NT2/D1 (cell line): ENCODE measurements at places on chromosomes 7 and 10.
A peak's percentile ranks its signal among the peaks of the same experiment; 100 is the strongest.

- no peak for DNase-seq
These were observed 331.0 kb downstream of the PRPF18 start for GRCh38 chr10:13917791-13918190.

GRCh38 chr7:94643771-94644545, 12.0 kb downstream of the SGCE start:
- no peak for DNase-seq

GRCh38 chr10:70479626-70480238, 1.2 kb downstream of the PALD1 start:
- no peak for DNase-seq

- no peak for DNase-seq
These were observed 313.0 kb downstream of the WDR37 start for GRCh38 chr10:1369197-1369596.

GRCh38 chr7:77734659-77735421, 38.6 kb downstream of the RSBN1L start:
- no peak for DNase-seq

GRCh38 chr7:21028599-21028998, 241.9 kb upstream of the SP8 start:
- DNase-seq = peak; percentile 28

- no peak for DNase-seq
These were observed 514 bp downstream of the RADIL start for GRCh38 chr7:4883033-4883371.

DNA sequence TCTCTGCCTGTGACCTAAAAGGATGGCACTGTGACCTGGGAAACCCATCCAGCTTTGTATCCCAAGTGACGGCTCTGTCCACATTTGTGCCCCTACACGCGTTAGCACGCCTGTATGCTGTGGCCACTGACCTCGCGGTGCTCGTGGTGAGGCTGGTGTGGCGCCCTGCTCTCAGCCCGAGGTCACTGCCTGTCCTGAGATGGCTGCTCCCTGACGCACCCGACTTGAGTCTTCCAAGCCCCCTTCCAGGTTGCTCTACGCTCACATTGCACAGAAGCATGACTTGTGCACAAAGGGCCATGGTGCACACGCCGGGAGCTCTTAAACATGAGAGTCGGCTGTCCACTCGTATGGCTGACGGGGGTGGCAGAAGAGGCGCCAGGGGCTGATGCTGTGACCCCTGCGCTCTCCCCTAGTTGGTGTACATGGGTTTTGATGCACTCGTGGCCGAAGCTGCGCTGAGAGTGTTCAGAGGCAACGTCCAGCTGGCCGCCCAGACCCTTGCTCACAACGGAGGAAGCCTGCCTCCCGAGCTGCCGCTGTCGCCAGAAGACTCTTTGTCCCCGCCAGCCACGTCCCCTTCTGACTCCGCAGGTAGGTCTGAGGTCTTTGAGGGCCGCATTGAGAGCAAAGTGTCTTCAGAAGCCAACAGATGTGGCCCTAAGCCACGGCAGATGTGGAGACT, 33.5 kb downstream of the WDR86 start:
- no peak for DNase-seq

- DNase-seq = no peak
These were observed 30.2 kb downstream of the ALOX5 start for GRCh38 chr10:45404087-45404769.

- no peak for DNase-seq
These were observed 58.5 kb downstream of the OGDH start for GRCh38 chr7:44664780-44665461.

- no peak for DNase-seq
These were observed 9.2 kb downstream of the TAS2R60 start for GRCh38 chr7:143452495-143452894.

GRCh38 chr10:109769966-109770365, 153.3 kb downstream of the XPNPEP1 start:
- no peak for DNase-seq

GRCh38 chr10:113541549-113541927, 11.3 kb upstream of the HABP2 start:
- DNase-seq = no peak

DNA sequence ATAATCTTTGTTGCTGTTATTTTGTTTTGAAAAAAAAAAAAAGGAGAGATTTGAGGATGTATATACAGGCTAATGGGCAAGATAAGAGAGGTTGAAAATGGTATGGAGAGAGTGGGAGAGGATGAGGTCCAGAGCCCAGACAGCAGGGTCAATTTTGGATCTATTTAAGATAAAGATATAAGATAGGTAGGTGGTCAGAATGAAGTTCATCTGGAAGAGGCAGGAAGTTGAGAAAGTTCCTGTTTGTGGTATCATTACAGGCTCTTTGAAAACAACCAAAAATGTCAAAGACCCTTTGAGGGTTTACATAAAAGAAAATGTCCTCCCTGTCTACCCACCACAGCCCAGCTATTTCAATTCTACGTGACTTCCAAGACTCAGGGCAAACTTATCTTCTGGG, 7.5 kb downstream of the CEP41 start:
- no peak for DNase-seq

DNA sequence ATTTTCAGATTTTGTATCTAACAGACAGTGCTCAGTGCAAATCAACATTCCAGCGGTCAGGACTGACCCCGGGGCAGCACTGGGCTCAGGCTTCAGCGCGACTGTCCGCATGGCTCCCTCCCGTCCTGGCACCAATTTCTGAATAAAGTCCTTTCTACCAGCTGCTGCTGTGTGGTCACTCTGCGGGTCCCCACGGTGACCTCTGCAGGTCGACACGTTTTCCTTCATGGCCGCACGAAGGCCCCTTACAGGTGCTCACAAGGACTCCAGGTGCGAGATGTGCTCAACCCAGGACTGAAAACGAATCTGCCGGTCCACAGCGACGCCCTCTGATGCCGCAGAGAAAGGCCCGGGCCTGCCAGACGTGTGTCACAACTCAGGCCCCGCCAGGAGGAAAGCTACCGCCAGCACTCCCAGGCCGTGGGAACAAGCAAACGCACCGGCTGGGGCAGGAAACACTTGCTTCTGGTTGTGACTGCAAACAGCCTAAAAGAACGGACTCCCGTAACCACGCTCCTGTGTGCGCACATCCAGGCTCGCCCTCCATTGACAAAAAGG, 3.7 kb upstream of the UTF1 start:
- DNase-seq = no peak

DNA sequence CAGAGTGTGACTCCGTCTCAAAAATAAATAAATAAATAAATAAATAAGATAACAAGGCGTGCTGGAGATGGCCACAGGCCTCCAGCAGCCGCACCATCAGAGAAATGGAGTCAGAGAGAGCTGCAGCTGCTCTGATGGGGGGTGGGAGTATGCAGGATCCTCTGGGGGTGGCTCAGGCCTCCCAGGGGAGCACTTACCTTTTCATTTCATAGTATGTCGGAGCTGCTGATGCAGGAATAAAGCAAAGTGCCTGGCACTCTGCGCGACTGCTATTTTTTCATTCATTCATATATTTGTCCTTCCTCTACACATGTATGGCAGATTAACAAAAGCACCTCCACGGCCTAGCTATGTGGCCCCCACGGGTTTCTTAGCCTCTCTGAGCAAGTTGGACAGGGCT, 175.9 kb downstream of the CUX1 start:
- no peak for DNase-seq

GRCh38 chr7:28205506-28205905, 24.9 kb upstream of the JAZF1 start:
- no peak for DNase-seq

DNA sequence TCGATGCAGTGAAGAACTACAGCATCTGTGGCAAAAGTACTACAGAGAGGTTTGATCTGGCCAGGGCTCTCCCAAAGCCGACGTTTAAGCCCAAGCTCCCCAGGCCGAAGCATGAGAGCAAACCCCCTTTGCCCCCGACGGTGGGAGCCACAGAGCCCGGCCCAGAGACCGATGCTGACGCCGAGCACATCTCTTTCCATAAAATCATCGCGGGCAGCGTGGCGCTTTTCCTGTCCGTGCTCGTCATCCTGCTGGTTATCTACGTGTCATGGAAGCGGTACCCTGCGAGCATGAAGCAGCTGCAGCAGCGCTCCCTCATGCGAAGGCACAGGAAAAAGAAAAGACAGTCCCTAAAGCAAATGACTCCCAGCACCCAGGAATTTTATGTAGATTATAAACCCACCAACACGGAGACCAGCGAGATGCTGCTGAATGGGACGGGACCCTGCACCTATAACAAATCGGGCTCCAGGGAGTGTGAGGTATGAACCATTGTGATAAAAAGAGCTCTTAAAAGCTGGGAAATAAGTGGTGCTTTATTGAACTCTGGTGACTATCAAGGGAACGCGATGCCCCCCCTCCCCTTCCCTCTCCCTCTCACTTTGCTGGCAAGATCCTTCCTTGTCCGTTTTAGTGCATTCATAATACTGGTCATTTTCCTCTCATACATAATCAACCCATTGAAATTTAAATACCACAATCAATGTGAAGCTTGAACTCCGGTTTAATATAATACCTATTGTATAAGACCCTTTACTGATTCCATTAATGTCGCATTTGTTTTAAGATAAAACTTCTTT, 2.3 kb downstream of the LRRTM3 start:
- no peak for DNase-seq

DNA sequence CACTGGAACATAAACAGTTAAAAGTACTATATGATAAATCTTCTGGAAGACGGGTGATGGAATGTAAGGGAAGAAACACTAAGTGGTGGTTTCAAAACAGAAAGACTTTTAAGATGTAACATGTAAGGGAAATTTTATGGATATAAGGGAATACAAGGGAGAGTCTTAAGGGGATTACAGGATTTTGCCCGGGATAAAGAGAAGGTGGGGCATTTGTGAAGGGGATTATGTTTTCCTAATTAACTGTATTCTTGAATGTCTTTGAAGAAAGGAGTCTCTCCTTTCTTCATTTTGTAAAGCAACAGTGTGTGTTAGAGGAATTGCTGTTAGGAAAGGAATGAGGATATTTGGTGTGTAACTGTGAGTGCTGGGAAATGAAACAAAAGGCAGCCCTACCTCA, 745.2 kb downstream of the AUTS2 start:
- no peak for DNase-seq

DNA sequence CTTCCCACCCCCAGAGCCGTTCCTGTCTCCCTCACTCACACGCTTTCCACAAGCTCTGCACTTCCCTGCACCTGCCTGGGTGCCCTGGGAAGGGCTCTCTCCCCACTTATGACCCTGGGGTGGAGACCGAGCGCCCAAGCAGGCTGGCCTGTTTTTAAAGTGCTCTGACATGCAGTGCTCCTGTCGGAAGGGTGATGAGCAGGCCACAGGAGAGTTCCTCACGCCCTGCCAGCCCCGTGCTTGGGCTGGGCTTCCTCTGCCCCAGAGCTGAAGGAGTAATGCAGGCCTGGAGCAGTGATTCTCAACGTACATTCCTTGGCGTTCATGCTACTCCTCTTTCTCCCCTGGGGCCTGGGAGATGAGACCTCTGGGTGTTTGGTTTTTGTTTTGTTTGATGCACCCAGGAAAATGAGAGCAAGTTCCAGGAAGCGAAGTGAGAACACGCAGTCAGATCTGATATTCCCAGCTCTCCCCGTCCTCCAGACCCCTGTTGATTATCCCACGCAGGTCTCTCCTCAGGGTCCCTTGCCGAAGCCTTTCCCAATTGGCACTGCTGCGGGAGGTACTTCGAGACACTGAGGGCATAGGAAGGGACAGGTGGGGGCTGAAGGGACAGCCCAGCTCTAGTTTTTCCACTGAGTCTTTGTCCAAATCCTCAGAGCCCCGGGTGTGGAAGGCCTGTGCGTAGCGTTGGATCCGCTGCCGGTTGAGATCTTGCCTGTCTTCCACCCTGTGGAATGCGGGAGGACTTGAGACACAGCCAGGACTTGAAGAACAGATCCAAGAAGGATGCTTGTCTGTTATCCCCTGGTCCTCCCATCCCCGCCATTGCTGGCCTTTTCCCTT, 14.1 kb downstream of the TRPV6 start:
- DNase-seq = no peak

GRCh38 chr10:94092848-94093247, 99.1 kb downstream of the PLCE1 start:
- no peak for DNase-seq

GRCh38 chr10:114272696-114273095, 33.6 kb downstream of the VWA2 start:
- no peak for DNase-seq

DNA sequence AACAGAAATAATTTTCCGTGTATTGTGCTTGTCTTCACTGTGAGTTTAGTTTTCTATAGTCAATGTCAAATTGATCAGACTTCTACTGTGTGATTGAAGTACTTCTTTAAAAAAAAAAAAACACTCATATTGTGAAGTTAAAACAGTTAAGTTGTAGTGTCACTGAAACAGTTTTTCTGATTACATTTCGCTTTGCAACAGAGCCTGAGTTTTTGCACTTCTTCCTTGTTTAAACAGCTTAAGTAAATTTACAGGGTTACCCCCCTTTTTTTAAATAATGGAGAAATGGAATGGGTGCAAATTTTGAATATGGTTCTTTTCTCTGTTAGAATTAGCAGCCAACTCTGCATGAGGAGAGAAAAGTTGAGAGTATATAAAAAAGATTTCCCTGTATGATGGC, 117.3 kb downstream of the VTI1A start:
- no peak for DNase-seq
